Neuronal stem cell (in vitro differentiated cells): ENCODE measurements at places on chromosomes 3 and 15.

DNA sequence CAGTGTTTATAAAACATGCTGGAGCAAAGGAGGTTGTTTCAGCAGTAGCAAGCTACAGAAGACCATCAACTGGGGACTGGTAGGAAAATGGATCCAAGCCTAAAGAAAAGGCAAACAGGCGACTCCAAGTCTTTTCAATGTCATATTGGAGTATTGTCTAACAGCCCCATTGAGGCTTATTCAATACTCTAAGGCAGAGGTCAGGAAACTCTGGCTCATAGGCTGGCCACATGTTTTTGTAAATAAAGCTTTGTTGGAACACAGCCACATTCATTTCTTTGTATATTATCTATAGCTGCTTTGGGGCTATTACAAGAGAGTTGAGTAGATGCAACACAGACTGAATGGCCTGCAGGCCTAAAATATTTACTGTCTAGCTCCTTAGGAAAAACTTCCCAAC is 77.5 kb downstream of the RPL22L1 start:
- DNase-seq = no peak

- no peak for DNase-seq
Measured at GRCh38 chr3:33717616-33717865, 513 bp downstream of the CLASP2 start.

- DNase-seq = no peak
Measured at GRCh38 chr3:163368168-163368567, 1710.1 kb downstream of the SI start.

DNA sequence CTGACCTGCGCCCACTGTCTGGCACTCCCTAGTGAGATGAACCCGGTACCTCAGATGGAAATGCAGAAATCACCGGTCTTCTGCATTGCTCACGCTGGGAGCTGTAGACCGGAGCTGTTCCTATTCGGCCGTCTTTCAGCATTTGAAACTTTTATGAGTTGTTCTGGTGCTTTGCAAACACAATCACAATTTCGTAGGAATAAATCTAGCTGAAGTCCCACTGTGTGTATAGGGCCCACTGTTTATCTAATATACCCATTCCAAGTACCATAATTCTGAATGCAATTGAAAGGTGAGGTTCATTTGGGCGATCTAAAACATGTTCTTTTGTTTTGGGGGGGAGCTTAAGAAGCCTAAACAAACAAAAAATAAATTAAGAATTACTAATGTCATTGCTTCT is 572.1 kb downstream of the FGF12 start:
- no peak for DNase-seq

GRCh38 chr3:148079370-148079769 is 618.3 kb upstream of the AGTR1 start:
- DNase-seq = no peak

GRCh38 chr15:74768099-74768770 is 13.6 kb upstream of the CSK start:
- DNase-seq = no peak

DNA sequence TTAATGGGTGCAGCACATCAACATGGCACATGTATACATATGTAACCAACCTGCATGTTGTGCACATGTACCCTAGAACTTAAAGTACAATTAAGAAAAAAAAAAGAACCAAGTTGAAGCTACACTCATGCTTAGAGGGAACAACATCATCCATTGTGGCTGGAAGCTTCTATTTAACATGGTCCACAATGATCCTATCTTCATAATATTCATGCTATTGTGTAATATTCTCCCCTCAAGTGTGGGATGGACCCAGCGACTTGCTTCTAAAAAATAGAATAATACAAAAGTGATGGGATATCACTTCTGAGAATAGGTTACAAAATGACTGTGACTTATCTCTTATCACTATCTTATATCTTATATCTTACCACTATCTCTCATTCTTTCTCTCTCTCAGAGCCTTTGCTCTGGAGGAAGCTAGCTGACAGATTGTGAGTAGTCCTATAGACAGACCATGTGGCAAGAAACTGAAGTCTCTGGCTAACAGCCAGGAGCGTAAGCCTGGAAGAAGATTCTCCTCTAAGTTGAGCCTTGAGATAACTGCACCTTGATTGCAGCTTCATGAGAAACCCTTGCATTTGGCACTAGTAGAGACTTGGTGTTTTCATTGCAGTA is 198.5 kb upstream of the MRPL3 start:
- DNase-seq = no peak

DNA sequence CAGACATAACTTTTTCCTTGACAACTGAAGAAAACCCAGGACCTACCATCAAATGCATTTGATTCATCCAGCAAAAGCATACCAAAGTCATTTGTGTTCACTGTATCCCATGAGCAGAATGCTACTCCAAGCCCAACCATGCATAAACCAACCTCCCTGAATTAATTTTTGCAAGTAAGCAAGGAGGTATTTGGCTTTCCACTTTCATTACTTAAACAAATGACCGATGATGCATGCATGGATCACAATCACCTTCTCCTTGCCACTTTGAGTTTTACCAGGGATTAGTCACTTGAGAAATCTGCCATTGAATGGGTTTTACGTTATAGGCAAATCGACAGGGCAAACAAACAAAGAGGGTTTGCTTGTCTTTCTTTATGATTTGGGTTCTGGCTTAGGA is 214.8 kb downstream of the FMN1 start:
- no peak for DNase-seq

- DNase-seq = no peak
Measured at GRCh38 chr3:42600958-42601675, 631 bp downstream of the NKTR start.

GRCh38 chr15:92667287-92667904 is 11.8 kb upstream of the FAM174B start:
- DNase-seq = no peak

DNA sequence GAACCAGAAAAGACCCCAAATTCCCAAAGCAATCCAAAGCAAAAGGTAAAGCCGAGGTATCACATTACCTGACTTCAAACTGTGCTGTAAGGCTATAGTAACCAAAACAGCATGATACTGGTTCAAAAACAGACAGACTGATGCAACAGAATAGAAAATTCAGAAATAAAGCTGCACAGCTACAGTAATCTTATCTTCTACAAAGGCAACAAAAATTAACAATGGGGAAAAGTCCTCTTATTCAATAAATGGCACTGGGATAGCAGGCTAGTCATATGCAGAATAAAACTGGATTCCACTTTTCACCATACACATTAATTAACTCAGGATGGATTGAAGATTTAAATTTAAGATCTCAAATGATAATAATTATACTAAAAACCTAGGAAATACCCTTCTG is 392.6 kb upstream of the CBLB start:
- DNase-seq = no peak

DNA sequence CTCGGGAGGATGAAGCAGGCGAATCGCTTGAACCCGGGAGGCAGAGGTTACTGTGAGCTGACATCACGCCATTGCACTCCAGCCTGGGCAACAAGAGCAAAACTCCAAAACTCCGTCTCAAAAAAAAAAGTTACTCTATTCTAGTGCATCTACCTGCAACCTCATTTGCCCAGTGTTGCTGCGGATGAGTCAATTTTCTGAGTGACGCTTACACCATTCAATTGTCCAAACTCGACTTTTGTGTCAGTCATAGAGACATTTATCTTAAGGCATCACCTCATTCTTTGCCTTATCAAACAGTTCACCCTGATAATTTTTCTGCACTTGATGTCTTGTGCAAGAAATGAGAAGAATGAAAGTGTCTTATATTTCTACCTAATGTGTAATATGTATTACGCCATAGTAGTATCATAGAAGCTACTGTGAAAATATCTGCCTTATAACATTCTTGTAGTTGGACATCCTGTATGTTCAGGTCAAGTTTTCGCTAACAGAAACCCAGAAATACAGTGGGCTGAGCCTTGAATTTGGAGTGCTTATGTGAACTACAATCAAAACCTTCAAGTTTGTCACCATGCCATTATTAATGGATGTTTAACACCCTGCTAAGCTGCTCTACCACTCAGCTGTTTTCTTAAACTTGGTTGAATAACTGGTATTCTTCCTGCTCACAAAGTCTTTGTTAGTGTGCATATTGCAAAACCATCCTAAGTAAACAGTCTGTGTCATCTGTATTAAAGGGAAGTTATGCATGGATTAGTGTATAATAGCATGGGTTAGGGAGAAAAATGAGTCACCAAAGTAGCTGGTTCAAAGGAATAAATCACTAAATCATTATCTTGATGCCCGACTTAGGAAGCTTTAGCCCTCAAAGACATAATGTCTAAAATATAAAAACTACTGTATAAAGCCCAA is 531.0 kb upstream of the NR2F2 start:
- no peak for DNase-seq

GRCh38 chr15:63968122-63968524 is 78.2 kb downstream of the DAPK2 start:
- DNase-seq = no peak

DNA sequence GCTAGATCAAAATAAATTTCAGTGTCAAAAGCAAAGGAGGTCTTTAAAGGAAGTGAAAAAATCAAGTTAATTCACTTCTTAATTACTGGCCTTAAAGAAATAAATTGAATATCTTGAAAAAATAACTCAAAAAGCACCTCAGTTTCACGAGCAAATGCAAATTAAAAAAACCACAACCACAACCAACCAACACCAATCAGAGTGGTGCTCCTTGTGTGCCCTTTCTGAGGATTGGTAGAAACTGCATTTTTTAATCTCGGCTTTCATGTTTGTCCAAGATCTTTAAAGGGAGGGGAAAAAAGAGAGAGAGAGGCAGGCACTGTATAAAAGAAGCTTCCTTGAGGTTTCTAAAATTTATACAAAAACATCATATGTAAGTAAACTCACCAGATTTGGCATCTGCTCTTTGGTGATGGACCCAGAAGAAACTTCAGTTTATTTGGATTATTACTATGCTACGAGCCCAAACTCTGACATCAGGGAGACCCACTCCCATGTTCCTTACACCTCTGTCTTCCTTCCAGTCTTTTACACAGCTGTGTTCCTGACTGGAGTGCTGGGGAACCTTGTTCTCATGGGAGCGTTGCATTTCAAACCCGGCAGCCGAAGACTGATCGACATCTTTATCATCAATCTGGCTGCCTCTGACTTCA is at the start of gene GPR15:
Gene GPR15, plus strand, starts transcription at position 357 of the 653 bp plus-strand sequence. Its CDS starts 56 bp downstream, at position 413.
- DNase-seq = no peak

DNA sequence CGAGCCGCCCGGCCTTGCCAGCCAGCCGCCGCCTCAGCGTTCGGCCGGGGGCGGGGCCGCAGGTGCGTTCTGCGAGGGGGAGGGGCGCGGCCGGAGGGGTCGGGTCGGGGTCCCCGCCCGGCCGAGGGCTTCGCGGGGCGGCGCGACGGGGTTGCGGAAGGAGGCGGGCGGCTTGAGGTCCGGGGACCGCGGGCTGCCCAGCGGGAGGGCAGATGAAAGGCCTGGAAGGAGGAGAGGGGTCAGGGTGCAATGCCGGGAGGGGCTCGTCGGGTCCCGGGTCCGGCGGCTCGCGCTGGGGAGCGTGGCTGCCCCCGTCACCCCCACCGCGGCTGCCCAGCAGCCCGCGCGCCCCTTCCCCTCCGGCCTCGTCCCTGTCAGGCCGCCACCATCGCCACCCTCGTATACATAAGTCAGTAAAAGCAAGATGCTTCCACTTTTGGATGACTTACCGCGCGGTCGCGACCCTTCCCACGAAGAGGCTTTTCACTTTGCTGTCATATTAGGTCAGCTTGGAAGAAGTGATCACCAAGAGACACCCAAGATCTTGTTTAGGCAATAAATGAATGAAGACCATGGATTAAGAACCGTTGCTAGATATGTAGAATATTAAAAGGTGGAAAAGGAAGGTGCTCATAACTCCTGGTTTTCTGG is 620 bp upstream of the ANP32A start:
- peak; percentile 20 for DNase-seq

DNA sequence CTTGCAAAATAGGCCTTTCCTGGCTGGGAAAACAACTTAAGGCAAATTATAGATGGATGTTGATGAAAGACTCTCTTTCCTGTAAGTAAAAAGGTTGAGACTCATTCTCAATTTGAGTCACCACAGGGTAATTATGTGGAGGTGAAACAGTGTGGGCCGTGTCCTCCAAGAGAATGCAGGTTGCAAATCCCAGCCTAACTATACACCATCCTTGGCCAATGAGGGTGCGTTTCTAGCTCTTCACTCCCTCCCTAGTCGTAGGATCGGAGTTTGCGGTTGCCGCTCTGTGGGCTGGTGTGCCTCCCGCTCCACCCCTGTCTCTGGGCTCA is 259.9 kb downstream of the PLCL2 start:
- no peak for DNase-seq

DNA sequence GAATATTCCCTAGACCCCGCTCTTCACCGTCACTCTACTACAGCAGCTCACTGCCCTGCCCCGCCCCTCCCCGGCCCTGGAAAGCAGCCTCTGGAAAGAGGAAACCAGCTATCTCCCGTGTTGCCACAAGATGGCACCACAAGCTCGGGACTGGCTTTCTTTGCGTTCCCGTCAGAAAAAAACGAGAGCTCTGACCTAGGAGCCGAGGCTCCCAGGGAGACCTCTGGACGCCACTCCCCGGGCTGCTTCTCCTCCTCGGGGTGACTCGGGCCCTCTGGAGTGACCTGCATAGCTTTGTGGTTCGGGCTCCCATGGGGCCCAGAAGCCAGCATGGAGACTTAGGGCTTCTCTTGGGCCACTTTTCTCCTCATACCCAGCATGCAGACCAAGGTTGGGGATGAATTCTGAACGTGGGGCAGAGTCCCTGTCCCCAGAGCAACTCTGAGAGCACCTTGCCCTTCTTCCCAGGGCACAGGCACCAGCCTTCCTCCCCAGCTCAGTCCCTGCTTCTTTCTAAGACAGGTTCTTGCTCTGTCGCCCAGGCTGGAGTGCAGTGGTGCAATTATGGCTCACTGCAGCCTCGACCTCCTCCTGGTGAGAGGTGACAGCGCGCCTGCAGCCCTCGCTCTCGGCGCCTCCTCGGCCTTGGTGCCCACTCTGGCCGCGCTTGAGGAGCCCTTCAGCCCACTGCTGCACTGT is 19.0 kb downstream of the STOML1 start:
- DNase-seq = peak; percentile 84

DNA sequence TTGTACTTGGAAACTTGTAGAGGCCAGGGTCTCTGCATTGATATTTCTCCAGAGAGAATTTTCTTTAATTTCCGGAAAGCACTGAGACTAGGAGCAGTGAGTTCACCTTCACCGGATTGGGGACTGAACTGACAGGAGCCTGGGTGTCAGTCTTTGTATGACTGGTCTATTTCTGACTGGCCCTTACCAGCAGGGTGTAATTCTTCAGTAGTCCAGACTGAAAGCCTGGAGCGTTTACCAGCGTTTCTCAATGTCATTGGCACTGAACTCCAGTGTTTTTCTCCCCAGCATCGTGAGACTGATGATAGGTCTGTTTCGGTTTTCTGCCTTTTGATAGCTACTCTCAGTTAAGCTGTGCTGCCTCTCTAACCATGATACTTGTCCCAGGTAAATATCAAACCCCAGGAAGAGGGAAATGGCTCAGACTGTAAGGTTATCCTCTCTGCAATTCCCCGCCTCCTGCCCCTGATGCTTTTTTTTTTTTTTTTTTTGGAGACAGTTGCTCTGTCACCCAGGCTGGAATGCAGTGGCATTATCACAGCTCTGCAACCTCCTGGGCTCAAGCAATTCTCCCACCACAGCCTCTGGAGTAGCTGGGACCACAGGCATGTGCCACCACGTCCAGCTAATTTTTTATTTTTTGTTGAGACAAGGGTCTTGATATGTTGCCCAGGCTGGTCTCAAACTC is 103.6 kb downstream of the CACNA2D3 start:
- DNase-seq = no peak
